Mesenchymal stem cell (in vitro differentiated cells and primary cell): ENCODE measurements at places on chromosomes 3 and 15.

DNA sequence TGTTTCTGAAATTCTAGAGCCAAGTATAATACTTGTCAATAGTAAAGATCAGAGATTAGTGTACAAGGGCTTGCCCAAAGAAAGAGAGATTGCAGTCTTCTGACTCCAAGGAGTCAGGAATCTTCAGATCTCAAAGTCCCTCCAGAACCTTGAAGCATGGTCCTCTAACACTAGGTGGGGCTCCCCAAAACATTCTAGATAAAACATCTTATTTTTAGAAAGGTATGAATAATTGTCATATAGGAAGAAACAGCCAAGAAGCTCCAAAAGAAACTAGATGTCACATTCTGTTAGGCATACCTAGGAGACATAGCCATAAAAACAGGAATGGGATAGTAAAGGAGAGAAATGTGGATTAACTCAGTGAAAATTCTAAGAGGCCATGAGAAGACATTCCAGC, 10.7 kb downstream of the MUC13 start:
- H3K27ac ChIP-seq = no peak overlapping the region
- H3K27me3 ChIP-seq = no peaks in the 10 kb centered on the region
- peaks cover 2% of the 10 kb centered on the region for H3K4me1 ChIP-seq
- DNase-seq = no peak
- H3K4me3 ChIP-seq = no peak overlapping the region

DNA sequence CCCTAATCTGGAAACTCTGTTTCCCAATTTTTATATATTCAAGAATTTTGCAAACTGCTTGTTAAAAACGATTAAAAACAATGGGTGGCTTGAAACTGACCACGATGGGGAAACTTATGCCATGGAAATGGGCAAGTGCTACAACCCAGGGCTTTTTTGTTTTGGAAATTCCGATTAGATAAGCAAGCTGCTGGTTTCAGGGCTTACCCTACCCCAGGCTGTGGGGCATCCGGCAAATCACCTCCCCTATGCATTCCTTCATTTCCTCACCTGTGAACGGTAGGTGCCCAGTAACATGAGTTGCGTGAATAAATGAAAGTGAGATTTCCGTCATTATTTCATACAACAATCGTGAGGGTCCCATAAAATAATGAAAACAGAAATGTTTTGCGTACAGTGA, 34.3 kb downstream of the ST6GAL1 start:
- no peaks in the 10 kb centered on the region for H3K27me3 ChIP-seq
- DNase-seq = no peak
- no peak overlapping the region for H3K27ac ChIP-seq
- H3K4me3 ChIP-seq = no peak overlapping the region
- peaks cover 10% of the 10 kb centered on the region for H3K4me1 ChIP-seq
- H3K36me3 ChIP-seq = peaks cover 10% of the 10 kb centered on the region

GRCh38 chr3:149860881-149861280, 47.9 kb downstream of the RNF13 start:
- H3K27me3 ChIP-seq = no peaks in the 10 kb centered on the region
- no peak overlapping the region for H3K4me3 ChIP-seq
- H3K4me1 ChIP-seq = no peaks in the 10 kb centered on the region
- no peak overlapping the region for H3K27ac ChIP-seq
- peaks cover 44% of the 10 kb centered on the region for H3K36me3 ChIP-seq
- no peak for DNase-seq

GRCh38 chr3:189305412-189305811, 133.6 kb downstream of the TPRG1 start:
- no peaks in the 10 kb centered on the region for H3K27me3 ChIP-seq
- H3K36me3 ChIP-seq = no peaks in the 10 kb centered on the region
- H3K27ac ChIP-seq = no peak overlapping the region
- no peak overlapping the region for H3K4me3 ChIP-seq
- DNase-seq = no peak

DNA sequence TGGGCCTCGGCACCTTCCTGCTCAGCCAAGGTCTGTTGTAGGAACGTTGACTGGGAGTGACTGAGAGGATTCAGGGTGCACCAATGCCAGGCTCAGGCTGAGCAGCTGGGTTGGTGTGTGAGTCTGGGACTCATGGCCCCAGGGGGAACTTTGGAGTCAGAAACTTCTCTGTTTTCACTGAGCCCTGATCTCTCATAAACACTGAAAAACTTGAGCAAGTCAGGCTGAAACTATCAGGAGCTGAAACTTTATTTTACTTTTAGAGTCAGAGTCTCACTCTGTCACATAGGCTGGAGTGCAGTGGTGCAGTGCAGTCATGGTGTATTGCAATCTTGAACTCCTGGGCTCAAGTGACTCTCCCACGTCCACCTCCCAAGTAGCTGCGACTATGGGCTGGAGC, 3.0 kb downstream of the TRAK1 start:
- no peak overlapping the region for H3K27ac ChIP-seq
- H3K4me1 ChIP-seq = peaks cover 13% of the 10 kb centered on the region
- H3K36me3 ChIP-seq = peaks cover 16% of the 10 kb centered on the region
- no peak overlapping the region for H3K4me3 ChIP-seq
- no peak for DNase-seq

GRCh38 chr3:117540597-117540996, 831.0 kb downstream of the TUSC7 start:
- H3K4me3 ChIP-seq = no peak overlapping the region
- H3K36me3 ChIP-seq = no peaks in the 10 kb centered on the region
- no peaks in the 10 kb centered on the region for H3K4me1 ChIP-seq
- H3K27ac ChIP-seq = no peak overlapping the region

- peaks cover 2% of the 10 kb centered on the region for H3K4me1 ChIP-seq
- no peak overlapping the region for H3K4me3 ChIP-seq
- H3K36me3 ChIP-seq = peaks cover 44% of the 10 kb centered on the region
- H3K27me3 ChIP-seq = no peaks in the 10 kb centered on the region
Measured at GRCh38 chr3:9761919-9762318, 7.8 kb downstream of the CAMK1 start.

DNA sequence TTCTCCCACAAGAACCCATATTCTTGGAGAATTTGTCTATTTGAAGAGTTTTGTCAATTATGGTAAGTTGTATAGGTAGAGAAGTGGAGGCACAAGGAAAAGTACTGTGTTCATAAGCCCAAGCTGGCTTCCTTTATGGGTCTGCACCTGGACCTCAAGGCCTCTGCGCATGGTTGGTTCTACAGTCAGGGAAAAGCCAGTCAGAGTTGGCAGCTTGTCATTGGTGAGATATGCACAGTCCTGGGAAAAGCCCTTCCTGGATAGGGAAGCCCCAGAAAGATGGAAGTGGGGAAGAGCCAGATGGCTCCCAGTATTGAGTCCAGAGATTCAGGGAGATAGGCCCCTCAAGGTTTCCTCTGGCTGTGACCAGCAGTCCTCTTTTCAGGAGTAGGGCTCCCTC, 15.8 kb downstream of the BOC start:
- H3K27ac ChIP-seq = no peak overlapping the region
- peaks cover 26% of the 10 kb centered on the region for H3K36me3 ChIP-seq
- no peak overlapping the region for H3K4me3 ChIP-seq
- no peak for DNase-seq

- no peak for DNase-seq
- no peak overlapping the region for H3K27ac ChIP-seq
- no peaks in the 10 kb centered on the region for H3K36me3 ChIP-seq
- H3K4me1 ChIP-seq = no peaks in the 10 kb centered on the region
- H3K4me3 ChIP-seq = peak overlapping the region; percentile 82
Measured at GRCh38 chr15:76930831-76931396, 635 bp upstream of the RCN2 start.

DNA sequence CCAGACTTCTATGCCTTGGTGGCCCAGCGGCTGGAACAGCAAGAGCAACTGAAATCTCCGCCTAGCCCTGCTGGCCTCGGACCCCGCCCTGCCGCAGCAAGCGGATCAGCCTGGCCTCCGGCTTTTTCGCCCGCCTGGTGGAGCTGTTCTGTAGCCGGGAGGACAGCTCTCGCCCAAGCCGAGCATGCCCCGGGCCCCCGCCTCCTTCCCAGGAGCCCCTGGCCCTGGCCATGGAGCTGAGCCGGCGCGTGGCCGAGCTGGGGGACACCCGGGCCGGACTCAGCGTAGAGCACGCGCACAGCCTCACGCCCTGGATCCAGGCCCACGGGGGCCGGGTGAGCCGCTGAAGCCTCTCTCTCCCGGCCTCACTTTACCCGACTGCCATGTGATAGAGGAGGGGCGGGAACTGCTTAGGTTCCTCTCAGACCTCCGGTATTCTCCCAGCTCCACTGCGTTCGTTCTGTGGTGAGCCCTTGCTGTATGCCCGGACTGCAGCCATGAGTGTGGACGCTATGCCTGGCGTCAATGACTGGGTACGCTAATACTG, 24.1 kb upstream of the MRPL3 start:
- H3K27me3 ChIP-seq = peaks cover 10% of the 10 kb centered on the region
- peak; percentile 11 for DNase-seq
- H3K4me3 ChIP-seq = no peak overlapping the region
- no peaks in the 10 kb centered on the region for H3K36me3 ChIP-seq

DNA sequence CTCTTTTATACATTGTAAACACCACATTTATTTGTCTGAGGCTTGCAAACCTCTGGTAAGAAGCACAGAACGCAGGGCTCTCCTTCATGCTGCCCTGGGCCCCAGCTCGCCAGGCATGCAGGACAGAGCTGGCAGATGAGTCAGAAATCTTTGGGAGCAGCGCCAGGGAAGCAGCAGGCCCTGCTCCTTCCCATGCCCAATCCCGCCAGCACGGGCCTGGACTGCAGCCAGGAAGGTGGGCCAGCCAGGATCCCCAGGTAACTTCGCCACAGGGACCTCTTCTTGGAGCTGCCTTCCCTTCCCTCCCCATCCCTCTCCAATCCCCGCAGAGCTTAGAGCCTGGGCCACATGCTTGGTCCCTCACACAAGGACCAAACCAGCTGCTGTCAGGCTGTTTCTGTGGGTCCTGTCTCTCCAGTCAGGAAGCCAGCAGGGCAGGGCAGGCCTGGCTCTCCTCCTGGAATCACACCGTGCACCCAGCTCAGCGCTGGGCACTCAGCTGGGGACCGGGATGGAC, 8.8 kb downstream of the STOML1 start:
- H3K27me3 ChIP-seq = no peaks in the 10 kb centered on the region
- peak; percentile 86 for DNase-seq
- peaks cover 64% of the 10 kb centered on the region for H3K4me1 ChIP-seq
- peaks cover 16% of the 10 kb centered on the region for H3K36me3 ChIP-seq

DNA sequence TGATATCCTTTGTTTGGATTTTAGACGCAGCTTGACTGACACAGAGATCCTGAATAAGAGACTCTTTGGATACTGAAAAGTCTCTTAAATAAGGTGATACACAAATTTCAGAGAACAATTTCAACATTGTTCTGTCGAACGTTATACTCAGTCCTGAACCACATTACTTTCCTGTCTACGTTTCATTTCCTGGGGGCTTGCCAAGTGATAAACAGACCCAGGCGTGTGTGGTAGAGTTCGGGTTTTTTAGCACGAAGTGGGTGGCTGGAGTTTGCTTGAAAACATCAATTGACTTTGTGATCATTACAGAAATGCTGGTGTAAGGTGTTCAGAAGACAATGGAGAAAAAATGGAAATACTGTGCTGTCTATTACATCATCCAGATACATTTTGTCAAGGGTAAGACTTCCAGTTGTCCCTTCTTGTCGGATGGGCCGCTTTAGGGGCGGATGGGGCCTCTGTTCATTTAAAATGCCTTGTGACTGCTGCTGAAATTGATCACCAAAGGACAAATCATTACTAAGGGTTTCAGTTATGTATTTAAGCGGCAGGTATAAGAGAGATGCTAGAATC, at the start of gene CD96:
Gene CD96, plus strand, starts transcription at position 287 of the 573 bp plus-strand sequence. Its CDS starts 52 bp downstream, at position 339.
- H3K4me1 ChIP-seq = peaks cover 4% of the 10 kb centered on the region
- H3K27me3 ChIP-seq = peaks cover 3% of the 10 kb centered on the region
- DNase-seq = no peak

DNA sequence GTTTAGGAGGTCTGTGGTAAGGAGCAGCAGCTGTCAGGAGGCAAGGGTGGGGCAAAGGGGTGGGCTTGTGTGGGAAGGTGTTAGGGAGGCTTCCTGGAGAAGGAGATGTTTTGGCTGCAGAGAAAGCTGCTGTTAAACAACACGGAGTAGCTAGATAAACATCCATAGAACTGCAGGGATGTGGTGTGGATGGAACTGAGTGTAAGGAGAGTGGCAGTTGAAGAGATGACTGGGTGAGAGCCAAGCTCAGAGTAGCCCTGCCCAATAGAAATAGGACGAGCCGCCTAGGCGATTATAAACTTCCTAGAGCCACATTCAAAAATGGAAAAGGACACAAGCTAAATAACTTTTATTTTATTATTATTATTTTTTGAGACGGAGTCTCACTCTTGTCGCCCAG, 19.9 kb downstream of the RPLP1 start:
- no peak for DNase-seq
- peaks cover 24% of the 10 kb centered on the region for H3K4me1 ChIP-seq
- no peaks in the 10 kb centered on the region for H3K27me3 ChIP-seq
- H3K4me3 ChIP-seq = no peak overlapping the region

DNA sequence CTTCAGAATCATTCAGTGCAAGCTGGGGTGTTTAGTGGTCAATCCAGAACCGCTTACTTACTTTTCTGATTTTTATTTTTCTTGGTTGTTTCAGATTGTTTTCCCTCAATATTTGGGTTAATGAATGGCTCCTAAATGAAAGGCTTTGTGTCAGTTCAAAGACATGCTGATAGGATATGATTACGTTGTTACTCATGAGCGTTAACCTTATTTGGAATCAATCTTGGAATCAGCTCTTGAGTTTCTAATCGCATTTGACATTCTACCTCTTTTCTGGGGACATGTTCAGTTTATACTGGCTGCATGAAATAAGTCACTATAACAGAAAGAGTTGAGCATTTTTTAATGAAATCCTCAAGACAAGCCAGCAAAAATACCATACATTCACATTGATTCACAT, 50.2 kb downstream of the ATP11B start:
- peaks cover 77% of the 10 kb centered on the region for H3K36me3 ChIP-seq
- DNase-seq = no peak
- H3K4me3 ChIP-seq = no peak overlapping the region

- no peaks in the 10 kb centered on the region for H3K4me1 ChIP-seq
- peak; percentile 12 for DNase-seq
- no peaks in the 10 kb centered on the region for H3K27me3 ChIP-seq
Measured at GRCh38 chr15:94164971-94165370, 66.4 kb upstream of the MCTP2 start.

DNA sequence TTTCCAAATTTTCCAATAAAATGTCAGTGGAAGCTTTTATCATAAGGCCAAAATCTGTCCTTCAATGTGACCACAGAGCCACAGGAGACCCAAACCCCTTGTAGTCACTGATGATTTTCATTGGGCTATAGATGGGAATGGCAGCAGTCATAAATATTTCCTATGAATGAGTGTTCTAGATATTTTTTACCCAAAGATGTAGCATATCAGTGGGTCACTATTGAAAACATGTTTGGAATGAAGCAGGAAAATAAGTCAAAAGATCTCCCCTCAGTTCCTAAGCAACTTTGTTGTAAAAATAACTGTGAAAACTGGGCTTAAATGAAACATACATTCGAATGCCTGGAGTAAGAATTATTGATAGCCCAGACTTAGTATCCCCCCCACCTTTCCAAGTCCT, 49.0 kb downstream of the NKIRAS1 start:
- H3K27me3 ChIP-seq = no peaks in the 10 kb centered on the region
- H3K27ac ChIP-seq = no peak overlapping the region
- H3K4me1 ChIP-seq = peaks cover 13% of the 10 kb centered on the region
- H3K36me3 ChIP-seq = no peaks in the 10 kb centered on the region
- no peak overlapping the region for H3K4me3 ChIP-seq

- H3K4me1 ChIP-seq = no peaks in the 10 kb centered on the region
- peaks cover 66% of the 10 kb centered on the region for H3K27me3 ChIP-seq
- no peaks in the 10 kb centered on the region for H3K36me3 ChIP-seq
- no peak for DNase-seq
Measured at GRCh38 chr15:78387246-78388037, 47.3 kb downstream of the CRABP1 start.
